ENCODE measurements at places on chromosomes 2 and 18.

DNA sequence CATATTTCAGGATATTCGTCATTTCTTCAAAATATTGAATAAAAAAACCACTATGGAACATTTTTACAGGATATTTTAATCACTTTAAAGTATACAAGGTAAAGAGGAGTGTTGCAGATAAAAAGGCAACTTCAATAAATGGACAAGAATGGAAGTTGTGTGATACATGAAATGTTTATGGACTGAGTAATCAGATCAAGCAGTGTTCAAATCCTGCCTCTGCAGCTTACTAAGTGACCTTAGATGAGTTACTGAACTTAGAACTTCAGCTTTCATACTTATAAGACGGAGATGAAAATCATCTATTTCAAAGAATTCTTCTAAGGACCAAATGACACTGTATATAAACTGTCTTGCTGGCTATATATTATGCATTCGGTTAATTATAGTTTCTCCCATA, 87.2 kb downstream of the LNPK start:
- no peak for DNase-seq

- peak; percentile 78 for DNase-seq
Measured at GRCh38 chr2:85998071-85998991, 107.4 kb downstream of the POLR1A start.

DNA sequence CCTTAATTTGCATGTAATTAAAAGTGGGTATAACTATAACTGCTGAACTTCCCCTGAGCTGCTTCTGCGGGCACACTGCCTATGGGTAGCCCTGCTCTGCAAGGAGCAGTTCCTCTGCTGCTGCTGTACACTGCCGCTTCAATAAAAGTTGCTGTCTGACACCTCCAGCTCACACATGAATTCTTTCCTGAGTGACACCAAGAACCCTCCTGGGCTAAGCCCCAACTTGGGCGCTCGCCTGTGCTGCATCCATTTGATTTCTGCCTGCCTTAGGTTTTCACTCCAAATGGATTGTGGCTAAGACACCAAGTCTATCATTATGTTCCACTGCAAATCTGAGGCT, 215.7 kb downstream of the ANAPC1 start:
- DNase-seq = no peak

- no peak for DNase-seq
Measured at GRCh38 chr18:63001861-63002260, 286.5 kb downstream of the PHLPP1 start.

GRCh38 chr2:235555371-235555770, 61.5 kb downstream of the AGAP1 start:
- DNase-seq = no peak

DNA sequence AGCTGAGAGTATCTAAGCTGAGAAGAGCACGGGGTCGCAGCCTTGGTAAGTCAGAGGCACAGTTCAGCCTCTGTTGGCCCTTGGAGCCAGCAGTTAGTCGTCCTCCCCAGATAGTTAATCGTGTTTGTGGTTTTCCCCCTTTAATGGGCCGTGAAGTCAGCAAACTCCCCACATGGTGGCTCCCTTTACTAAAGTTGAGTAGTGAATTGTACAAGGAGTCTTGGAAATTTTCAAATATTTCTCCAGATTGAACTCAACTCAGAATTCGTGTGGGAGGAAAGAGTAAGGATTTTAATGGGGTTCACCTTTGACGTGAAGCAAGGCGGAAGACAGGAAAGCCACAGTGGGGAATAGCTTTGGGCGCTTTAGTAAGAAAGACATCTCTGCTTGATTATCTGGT, 2.4 kb upstream of the ADCYAP1 start:
- DNase-seq = no peak

- DNase-seq = no peak
Measured at GRCh38 chr2:46091961-46092667, 205.1 kb upstream of the EPAS1 start.

DNA sequence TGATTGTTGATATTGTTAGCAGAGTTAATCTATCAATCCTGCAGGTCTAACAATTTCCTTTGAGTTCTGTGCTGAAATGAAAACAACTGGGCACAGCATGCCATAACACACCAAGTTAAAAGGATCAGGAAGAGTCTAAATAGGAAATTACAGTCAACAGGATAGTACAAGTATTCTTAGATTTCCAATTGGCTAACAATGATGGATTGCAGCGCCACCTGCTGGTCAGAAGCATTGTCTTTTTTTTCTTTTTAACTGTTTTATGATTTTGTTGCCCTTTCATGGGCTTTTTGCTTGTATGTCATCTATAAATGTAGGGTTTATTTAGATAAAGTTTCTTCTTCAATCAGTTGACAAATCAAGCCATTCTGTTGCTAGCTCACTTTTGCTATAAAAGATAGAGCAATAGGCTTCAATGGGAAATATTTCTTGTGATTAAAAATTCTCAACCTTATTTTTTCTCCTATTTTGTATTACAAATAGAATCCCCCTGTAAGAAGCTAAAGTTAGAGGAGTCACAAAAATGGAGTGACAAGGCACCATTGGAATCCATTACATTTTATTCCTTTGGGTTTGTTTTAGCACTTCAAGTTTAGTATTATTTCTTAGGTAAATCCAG, 40.8 kb upstream of the RPRM start:
- DNase-seq = peak; percentile 56

DNA sequence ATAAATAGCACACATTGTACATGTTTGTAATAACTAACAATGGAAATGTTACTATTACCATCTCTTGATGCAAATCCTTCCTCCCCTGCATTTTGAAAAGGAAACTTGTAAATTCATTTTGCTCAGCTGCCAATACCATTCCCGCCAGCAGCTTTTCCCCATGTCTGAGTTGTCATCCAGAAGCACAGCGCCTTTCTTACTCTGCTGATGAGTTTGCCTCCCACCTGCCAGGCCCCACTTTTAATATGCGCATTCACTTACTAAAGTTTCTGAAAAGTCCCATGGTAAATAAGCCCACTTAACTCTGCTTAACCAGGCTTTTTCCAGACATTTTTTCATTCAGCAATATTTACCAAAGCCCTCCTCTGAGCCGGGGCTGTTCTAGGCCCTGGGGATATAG, 3.9 kb downstream of the CHST10 start:
- DNase-seq = no peak

DNA sequence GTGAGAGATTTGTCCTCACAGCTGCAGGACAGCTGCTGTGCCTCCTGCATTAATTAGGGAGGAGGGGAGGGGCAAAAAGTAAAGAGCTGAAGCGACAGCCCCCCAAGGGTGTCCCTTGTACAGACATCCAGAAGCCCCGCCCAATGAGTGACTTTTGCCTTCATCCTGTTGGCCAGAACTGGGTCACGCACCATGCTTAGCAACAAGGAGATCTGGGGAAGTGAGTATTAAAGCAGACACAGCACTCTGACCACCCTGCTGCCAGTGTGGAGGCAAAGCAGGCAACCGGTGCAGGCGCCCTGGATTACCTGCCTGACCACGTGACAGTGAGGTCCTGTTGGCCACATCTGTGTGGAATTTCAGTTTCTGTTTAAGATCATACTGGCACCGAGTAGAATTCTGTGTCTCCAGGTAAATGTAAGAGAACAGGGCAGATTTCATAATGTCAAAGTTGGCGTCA, 21.5 kb upstream of the BIN1 start:
- DNase-seq = no peak

GRCh38 chr18:71028285-71028762, 739.5 kb downstream of the SOCS6 start:
- DNase-seq = no peak

DNA sequence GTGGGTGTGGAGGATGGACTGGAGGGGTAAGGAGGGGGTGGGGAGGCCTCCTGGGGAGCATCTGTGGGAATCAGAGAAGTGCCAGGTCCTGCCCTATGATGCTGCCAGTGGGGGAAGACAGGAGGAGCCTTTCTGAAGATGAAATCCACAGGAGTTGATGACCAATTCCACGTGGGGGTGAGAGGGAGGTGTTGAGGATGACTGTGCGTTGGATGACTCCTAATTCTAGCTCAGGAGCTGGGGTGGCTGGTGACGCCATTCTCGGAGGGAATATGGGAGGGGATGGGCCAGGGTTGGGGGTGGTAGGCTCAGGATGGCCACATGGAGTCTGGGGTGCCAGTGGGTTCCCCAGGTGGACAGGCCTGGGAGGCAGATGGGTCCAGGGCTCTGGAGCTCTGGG, 32.3 kb downstream of the EMX1 start:
- no peak for DNase-seq

DNA sequence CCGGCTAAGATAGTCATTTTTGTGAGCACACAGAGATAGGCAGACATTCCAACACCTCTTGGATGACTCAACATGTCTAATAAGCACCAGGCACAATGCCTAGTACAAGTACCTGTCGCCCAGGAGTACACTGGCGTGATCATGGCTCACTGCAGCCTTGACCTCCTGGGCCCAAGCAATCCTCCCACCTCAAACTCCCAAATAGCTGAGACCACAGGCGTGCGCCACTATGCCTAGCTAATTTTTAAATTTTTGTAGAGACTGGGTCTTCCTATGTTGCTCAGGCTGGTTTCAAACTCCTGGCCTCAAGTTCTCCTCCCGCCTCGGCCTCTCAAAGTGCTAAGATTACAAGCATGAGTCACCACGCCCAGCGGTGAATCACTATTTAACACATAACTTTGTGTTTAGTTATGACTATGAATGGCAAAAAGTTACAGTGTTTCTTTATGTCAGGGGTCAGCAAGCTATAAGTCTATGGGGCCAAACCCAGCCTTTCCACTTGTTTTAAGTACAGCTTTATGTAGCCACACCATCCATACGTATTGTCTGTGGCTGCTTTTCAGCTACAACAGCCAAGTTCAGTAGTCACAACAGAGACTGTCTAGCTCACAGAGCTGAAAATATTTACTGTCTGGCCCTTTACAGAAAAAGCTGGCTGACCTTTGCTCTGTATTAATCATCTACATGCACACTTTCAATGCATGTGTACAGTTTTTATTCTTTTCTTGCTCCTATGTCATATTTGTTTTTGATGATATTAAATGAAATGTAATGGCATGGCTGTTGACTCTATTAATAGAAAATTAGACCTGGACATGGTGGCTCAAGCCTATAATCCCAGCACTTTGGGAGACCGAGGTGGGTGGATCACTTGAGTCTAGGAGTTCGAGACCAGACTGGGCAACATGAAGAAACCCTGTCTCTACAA, 18.7 kb downstream of the ORC2 start:
- peak; percentile 93 for DNase-seq

- DNase-seq = no peak
Measured at GRCh38 chr2:86477349-86477748, 36.2 kb downstream of the KDM3A start.

DNA sequence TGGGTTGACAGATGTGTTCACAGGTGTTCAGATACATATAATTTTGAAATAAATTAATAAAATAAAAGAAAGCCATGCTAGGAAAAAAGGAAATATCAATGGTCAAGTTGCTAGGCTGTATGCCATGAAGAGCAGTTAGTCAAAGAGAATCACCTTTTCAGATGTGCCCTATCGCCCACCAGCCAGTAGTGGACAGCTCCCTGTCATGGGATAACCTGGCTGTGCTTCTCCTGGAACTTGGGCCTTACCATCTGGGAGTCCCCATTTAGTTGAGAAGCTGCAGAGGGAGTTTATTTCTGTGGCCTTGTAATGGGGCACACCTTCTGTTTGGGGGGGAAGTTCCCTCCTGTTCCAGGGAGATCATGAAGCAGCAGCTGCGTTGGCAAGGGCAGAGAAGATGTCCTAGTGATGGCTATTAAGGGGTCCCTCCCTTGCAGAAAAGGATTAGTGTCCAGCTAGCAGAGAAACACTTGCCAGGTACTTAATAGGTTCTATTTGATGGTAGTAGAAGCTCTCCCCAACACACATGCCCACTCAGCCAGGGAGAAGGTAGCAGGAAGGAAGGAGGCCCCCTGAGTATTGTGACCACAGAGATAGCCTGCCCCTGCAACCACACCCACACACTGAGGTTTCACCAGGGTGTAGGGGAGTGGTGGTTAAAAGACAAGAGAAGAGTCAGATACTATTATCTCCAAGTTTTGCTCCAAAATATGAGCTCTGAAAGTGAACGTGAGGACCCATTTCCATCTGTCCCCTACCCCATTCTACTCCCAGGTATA, 117.7 kb downstream of the B3GNT2 start:
- DNase-seq = no peak

- DNase-seq = no peak
Measured at GRCh38 chr18:26456070-26456491, 92.3 kb downstream of the KCTD1 start.

- DNase-seq = no peak
Measured at GRCh38 chr2:223901854-223902253, 43.3 kb downstream of the WDFY1 start.

- no peak for DNase-seq
Measured at GRCh38 chr2:39497082-39497801, 60.2 kb upstream of the MAP4K3 start.

- DNase-seq = no peak
Measured at GRCh38 chr2:75099521-75099922, 99.8 kb downstream of the TACR1 start.

DNA sequence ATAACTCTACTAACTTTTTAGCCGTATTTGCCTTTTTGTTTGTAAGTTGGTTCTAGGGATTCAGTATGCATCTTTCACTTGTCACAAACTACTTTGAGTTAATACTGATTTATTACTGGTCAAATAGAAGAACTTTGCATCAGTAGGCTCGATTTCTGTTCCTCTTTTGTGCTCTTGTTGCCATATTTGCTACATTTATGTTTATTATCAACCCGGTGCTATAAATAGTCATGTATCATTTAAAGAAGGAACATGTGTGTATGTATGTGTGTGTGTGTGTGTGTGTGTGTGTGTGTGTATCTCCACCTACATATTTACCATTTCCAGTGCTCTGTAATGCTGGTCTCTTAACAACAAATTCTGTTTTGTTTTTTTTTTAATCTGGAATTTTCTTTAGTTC, 79.6 kb upstream of the B3GNT7 start:
- no peak for DNase-seq

- no peak for DNase-seq
Measured at GRCh38 chr2:219182331-219183150, 4.5 kb downstream of the RETREG2 start.
